NCI-H1417 (cell line): ENCODE measurements at places on chromosomes 5 and 9.

GRCh38 chr5:175809531-175810121, 61.8 kb upstream of the CPLX2 start:
- no peak for DNase-seq

- DNase-seq: no peak
Observed at GRCh38 chr5:91207248-91207647, 175.9 kb downstream of the ARRDC3 start.

GRCh38 chr9:32501868-32502267, 24.1 kb downstream of the RIGI start:
- no peak for DNase-seq

DNA sequence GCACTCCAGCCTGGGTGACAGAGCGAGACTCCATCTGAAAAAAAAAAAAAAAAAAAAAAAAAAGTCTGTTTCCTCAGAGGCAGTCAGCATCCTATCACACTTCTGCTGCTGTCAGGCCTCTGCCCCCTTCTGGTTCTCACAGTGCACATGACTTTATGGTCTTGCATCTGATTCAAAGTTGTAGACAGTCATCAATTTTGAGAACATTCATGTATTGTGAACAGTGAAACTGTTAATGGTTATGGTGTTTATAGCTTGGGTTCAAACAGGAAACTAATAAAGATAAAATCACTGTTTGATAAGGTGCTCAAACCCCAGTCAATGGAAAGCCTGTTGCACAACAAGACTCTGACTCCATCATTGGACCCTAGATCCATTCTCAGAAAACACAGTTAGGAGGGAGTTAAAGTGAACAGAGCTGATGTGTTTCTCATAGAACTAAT, 61.4 kb downstream of the FOXD1 start:
- DNase-seq: no peak

DNA sequence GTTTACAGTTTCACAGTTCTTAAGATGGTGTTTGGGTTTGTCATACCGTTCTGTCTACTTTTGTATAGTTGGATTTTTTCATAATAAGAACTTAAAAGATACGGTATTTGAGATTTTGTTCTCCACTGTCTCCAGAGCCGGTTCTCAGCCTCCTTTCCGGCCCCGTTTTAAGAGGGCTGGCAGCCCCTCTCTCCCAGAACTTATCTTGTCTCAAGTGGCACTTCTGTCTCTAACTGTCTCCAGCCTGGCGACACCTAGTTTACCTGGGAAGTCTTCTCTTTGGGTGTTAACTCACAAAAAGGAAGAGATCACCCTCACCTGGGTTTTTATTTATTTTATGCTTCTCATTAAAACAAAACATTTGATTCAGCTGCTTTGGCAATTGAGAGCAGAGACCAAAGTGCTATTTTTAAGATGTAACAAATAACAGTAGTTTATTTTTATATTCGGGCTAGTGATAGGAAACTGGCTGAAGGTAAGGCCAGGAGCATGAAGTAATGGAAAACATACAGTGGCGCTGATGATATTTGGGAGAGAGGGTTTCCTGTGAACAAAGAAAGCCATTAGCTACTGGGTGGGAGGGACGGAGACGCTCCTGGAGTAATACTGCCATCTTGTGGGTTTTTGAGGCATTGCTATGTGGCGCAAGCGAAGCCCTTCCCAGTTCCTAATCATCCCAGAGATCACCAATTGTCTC, 48.3 kb downstream of the ACER2 start:
- DNase-seq: peak; percentile 49

DNA sequence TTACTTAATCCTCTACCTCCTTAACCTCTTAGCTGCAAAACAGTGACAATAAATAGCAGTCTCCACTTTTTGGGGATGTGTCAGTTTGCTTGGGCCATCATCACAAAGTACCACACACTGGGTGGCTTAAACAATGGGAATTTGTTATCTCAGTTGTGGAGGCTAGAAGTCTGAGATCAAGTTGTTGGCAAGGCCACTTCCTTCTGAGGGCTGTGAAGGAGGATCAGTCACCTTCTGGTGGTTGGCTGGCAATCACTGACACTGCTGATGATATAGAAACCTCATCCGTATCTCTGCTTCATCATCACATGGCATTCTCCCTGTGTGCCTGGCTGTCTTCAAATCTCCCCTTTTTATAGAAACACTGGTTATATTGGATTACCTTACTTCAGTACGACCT, 187.1 kb upstream of the TBC1D2 start:
- no peak for DNase-seq

GRCh38 chr5:113804264-113804663, 290.8 kb downstream of the YTHDC2 start:
- no peak for DNase-seq

DNA sequence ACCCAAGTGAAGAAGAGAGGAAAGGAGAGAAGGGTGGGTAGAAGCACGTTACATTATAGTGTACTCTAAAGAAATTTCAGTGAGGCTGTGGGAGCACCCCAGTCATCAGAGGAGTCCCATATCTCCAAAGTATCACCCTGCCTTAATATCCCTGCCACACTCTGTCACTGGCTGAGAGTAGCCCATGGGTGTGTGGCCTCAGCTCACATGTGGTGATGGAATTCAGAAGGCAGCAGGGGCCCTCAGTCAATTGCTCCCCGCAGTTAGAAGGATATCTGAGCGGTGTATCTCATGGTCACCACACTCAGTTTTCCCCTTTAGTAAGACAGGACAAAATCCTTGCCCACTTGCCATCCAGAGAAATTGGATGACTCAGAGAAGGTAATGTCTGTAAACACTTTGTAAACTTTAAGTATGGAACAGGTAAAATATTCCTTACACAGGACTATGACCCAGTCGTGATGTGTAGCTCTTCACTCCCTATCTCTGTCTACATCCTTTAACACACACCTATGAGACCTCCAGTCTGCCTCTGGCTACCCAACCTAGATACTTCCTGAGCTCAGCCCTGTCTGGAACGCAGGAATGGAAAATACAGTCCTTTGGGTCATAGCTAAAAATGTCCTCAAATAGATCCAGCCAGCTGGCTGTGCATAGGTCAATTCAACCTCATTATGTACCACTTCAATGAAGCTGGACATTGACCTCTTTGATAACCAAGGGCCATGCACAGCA, 24.3 kb upstream of the PLIN2 start:
- DNase-seq: no peak

DNA sequence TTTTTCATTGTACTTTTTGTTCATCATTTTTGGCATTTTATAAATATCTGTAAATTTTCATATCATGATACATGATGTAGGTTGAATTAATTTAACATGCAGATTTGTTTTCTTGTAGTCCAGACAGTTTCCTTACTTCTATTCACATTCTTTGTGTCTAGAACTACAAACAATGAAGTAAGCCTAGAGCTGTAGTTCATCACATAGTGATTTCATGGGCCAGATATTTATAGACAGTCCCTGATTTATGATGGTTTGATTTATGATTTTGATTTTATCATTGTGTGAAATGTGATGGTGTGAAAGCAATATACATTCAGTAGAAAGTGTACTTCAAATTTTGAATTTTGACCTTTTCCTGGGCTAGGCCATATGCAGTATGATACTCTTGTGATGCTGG, 139.0 kb downstream of the ARHGEF28 start:
- no peak for DNase-seq

GRCh38 chr9:117596678-117597077, 107.5 kb upstream of the TLR4 start:
- DNase-seq: no peak

DNA sequence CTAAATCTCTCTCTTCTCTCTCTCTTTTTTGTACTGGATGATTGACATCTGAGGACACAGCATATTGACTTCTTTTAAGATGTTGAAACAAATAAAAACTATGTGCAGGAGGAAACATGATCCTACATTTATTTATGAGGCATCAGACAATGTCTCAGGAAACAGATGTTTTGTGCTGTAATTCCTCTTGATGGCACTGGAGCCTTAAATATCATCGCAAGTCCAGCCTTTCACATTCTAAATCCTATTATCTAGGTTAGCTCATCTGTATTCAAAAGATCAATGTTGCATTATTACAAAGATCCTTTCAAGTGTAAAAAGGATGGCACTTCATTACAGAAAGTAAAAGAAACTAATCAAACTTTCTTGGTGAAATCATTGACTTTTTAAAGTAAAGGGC, 63.9 kb downstream of the MAT2B start:
- no peak for DNase-seq

DNA sequence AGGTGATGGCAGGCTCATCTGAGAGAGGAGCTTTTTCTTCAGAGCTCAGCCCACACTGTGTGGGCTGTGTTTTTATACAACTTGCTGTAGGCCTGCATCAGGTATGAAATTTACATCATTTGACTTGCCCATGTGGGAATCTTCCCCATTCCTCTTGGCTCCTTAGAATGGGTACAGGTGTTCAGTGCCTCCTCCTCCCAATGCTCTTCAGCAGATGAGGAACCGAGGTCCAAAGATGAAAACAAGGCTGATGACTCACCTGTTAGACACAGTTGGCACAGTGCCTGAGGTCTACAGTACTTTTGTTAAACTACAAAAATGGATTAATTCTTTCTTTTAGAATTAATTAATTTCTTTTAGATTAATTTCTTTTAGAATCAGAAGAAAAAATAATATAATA, 20.8 kb downstream of the PAPPA start:
- no peak for DNase-seq

- no peak for DNase-seq
Observed at GRCh38 chr5:179118338-179118737, 58.2 kb downstream of the ZNF354C start.

DNA sequence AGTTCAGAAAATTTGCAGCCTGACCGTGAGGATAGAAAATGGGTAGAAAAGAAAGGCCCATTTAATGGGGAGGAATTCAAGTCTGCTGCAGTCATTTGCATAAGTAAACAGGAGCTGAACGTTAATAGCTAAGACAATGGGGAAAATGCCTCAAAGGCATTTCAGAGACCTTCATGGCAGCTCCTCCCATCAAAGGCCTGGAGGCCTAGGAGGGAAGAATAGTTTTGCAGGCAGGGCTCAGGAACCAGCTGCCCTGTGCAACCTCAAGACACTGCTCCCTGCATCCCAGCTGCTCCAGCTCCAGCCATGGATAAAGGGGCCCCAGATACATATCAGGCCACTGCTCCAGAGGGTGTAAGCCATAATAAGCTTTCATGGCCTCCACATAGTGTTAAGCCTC, 32.2 kb upstream of the CDH18 start:
- no peak for DNase-seq

- no peak for DNase-seq
Observed at GRCh38 chr5:112002376-112002775, 245.4 kb upstream of the NREP start.

DNA sequence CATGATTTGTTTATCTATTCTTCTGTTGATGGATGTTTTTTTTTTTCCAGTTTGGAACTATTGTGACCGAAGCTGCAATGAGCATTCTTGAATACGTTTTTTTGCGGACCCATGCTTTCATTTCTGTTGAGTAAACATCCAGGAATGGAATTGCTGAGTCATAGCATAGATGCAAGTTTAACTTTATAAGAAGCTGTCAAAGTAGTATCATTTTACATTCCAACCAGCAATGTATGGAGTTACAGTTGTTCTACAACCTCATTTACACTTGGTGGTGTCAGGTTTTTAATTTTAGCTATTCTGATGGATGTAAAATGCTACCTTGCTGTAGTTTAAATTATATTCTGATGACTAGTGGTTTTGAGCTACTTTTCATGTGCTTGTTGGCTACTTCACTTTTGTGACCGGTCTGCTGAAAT, 49.0 kb downstream of the NPR3 start:
- DNase-seq: no peak

DNA sequence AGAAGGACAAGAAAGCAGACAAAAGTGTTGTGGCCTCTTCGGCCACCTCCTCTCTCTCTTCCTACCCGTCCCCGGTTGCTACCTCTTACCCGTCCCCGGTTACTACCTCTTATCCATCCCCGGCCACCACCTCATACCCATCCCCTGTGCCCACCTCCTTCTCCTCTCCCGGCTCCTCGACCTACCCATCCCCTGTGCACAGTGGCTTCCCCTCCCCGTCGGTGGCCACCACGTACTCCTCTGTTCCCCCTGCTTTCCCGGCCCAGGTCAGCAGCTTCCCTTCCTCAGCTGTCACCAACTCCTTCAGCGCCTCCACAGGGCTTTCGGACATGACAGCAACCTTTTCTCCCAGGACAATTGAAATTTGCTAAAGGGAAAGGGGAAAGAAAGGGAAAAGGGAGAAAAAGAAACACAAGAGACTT, 2.4 kb downstream of the EGR1 start:
- DNase-seq: no peak

GRCh38 chr5:1527533-1528205, 3.9 kb upstream of the LPCAT1 start:
- no peak for DNase-seq

GRCh38 chr5:57581772-57582171, 99.2 kb upstream of the ACTBL2 start:
- no peak for DNase-seq

DNA sequence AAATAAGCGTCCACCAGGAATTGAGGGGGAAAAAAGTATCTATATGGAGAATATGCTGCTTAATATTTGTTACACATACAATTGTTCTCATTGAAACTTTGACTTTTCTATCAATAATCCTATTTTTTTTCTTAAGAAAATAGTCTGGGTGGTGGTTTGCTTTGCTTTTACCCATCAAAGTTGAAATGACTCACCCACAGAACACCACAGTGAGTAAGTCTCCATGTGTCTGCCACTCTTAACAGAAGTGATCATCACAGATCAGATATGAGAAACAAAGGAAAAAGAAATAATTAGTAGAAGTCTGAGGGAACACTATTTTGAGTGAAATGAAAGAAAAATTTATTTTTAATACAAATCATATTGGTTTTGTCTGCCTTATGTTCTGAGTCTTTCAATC, 742.8 kb downstream of the CDH9 start:
- no peak for DNase-seq
